ENCODE measurements at places on chromosomes 3 and 15. TPM values are rescaled to one million over a fixed set of nuclear protein-coding genes. Genes with fewer than 3 reads are reported as not detected.

Gene ADAMTS9
- polyA plus RNA-seq = 0.13 TPM

Gene CADPS
- polyA plus RNA-seq = 7.1 TPM

Gene NDUFB5
- 46.1 TPM for polyA plus RNA-seq

Gene DNAH12
- polyA plus RNA-seq = not detected

Gene C3orf22
- not detected for polyA plus RNA-seq

Gene NR1I2
- 2.6 TPM for polyA plus RNA-seq

Gene ADAMTS7
- 27.9 TPM for polyA plus RNA-seq

Gene ITPKA
- 0.25 TPM for polyA plus RNA-seq

DNA sequence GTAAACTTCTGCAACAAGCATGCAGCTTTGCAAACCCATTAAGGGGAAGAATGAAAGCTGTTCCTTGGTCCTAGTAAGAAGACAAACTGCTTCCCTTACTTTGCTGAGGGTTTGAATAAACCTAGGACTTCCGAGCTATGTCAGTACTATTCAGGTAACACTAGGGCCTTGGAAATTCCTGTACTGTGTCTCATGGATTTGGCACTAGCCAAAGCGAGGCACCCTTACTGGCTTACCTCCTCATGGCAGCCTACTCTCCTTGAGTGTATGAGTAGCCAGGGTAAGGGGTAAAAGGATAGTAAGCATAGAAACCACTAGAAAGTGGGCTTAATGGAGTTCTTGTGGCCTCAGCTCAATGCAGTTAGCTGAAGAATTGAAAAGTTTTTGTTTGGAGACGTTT, 224.2 kb downstream of the P3H2 start:
- H3K27me3 ChIP-seq = no peaks in the 10 kb centered on the region
- no peaks in the 10 kb centered on the region for H3K36me3 ChIP-seq
- no peak overlapping the region for H3K27ac ChIP-seq
- DNase-seq = no peak
- H3K4me1 ChIP-seq = no peaks in the 10 kb centered on the region

GRCh38 chr3:140276703-140277102, 341.7 kb downstream of the CLSTN2 start:
- DNase-seq = peak; percentile 17
- no peaks in the 10 kb centered on the region for H3K27me3 ChIP-seq
- no peak overlapping the region for H3K27ac ChIP-seq
- no peak overlapping the region for H3K4me3 ChIP-seq
- H3K36me3 ChIP-seq = no peaks in the 10 kb centered on the region

DNA sequence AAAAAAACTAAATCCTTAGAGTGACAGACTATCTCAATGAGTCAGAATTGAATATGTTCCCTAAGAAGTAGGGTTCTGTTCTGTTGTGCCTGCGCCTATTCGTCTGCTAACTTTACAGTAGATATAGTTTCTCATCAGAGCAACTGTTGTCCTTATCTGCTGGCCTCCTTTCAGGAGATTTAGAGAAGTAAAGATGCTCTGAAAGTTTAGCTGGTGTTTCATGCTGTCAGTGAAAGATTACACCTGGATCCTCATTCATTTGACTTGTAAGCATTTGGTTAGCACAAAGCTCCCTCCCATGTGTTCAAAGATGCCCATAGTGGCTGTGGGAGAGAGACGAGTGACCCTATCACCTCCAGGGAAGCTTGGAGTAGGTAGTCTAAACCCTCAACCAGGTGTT, 35.0 kb downstream of the SUCNR1 start:
- no peak for DNase-seq
- H3K4me1 ChIP-seq = no peaks in the 10 kb centered on the region
- no peaks in the 10 kb centered on the region for H3K27me3 ChIP-seq
- H3K36me3 ChIP-seq = no peaks in the 10 kb centered on the region
- H3K27ac ChIP-seq = no peak overlapping the region

GRCh38 chr3:59320080-59320479, 270.3 kb upstream of the CFAP20DC start:
- H3K4me1 ChIP-seq = no peaks in the 10 kb centered on the region
- no peak overlapping the region for H3K27ac ChIP-seq
- H3K36me3 ChIP-seq = no peaks in the 10 kb centered on the region
- no peak overlapping the region for H3K4me3 ChIP-seq
- H3K27me3 ChIP-seq = no peaks in the 10 kb centered on the region

GRCh38 chr3:136893848-136894443, 31.9 kb downstream of the NCK1 start:
- H3K4me3 ChIP-seq = no peak overlapping the region
- no peaks in the 10 kb centered on the region for H3K27me3 ChIP-seq
- H3K27ac ChIP-seq = no peak overlapping the region
- no peaks in the 10 kb centered on the region for H3K36me3 ChIP-seq
- DNase-seq = no peak

DNA sequence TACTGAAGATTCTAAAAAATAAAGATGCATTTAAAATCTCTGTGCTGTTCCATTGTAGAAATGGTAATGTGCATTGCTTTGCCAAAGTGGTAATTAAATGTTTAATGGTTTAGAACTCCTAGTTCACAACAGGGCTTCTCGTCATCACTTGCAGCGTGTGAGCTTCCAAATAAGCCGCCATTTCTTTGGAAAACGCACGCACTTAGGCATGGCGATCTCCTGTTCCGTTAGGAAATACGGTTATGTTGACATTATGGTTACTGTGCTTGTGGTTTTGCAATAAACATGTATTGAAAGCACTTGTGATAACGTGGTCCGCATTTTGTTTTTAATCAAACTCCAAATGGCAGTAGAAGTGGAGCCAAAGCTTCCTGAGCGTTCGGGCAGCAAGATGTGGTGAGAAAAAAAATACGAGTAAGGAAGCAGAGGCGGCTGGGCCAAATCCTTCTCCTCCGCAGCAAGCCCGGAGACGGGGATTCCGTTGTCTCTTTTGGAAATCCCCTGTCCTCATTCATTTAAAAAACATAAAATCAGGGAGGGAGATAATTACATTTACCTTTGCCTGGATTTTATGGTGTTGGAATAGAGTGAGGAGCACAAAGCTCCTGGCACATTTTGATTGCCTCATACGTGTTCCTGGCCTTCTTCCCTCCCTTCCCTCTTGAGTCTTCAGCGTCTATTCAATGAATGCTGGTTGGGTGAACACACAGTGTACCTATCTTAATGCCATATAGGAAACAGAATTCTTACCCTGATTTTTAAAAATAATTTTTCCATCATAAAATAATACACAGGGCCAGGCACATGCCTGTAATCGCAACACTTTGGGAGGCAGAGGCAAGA, 97.5 kb downstream of the SLC49A4 start:
- no peak overlapping the region for H3K4me3 ChIP-seq
- DNase-seq = no peak
- H3K27ac ChIP-seq = no peak overlapping the region
- peaks cover 10% of the 10 kb centered on the region for H3K4me1 ChIP-seq
- H3K36me3 ChIP-seq = no peaks in the 10 kb centered on the region
- H3K27me3 ChIP-seq = no peaks in the 10 kb centered on the region

DNA sequence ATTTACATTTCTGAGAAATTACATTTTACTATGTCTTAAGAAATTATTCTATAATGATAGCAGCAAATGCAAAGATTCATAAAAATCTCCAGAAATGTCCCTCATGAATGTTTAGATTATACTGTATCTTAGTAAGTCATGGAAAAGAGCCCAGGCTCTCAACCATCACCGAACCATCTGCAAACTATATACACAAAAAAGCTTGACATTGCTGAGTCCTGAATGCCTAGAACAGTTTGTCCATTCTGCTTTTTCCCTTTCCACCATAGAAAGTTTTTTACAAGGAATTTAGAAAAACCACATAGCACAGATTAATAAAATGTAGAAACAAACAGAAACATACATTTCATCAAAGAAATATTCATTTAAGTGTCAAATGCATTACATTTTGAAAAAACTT, 83.6 kb downstream of the MYO9A start:
- no peaks in the 10 kb centered on the region for H3K27me3 ChIP-seq
- H3K36me3 ChIP-seq = no peaks in the 10 kb centered on the region
- no peaks in the 10 kb centered on the region for H3K4me1 ChIP-seq
- no peak overlapping the region for H3K4me3 ChIP-seq
- no peak overlapping the region for H3K27ac ChIP-seq

DNA sequence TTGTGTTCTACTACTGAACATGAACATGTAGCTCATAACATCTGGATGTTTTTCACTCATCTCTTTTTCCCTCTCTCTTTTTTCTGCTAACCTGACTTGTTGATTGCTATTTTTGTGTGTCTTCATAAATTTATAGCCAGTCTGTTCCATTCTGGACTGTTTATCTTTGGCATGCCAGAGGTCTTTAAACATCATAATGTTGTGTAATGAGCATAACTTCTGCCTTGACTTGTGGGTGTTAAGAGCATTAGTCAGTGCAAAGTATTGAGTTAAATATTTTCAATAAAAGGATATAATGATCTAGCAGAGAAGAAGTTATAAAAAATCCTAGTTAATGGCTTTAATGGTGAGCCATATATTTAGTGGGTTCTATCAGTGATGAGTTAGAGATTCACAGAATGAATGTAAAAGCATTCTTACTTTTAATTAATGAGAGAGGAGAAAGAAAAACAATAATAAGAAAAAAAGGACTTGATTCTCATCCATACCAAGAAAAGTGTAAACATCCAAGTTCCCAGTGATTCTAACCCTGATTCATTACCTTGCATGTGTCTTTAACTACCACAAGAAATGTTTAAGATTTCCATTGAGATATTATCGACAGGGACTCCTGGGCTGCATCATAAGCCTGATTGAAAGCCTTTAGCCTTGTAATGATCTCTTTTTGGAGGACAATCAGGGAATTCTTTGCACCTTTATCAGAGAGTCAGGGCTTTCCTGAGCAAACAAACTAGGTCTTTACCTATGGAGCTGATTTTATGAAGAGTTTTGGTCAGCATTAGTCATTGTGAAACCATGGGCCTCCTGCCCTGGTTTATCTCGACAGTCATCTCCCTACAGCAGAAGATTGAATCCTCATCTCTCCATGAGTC, 22.9 kb downstream of the MITF start:
- no peaks in the 10 kb centered on the region for H3K27me3 ChIP-seq
- DNase-seq = no peak
- H3K27ac ChIP-seq = no peak overlapping the region
- no peaks in the 10 kb centered on the region for H3K4me1 ChIP-seq

DNA sequence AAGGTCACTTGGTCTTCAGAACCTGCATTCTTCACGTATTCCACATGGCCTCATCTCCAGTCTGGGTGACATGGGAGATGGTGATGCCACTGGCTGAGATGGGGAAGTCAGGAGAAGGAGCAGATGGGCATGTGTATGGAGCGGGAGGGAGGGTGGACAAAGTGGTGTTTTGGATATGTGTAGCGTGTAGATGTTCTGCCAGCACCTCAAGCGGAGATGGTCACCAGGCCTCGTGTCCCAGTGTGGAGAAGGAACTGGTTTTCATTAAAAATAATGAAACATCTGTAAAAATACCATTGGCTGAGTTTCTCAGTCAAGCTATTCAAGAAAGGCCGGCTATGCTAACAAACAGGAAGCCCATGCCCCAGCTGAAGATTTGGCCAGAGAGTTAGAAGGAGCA, 26.2 kb downstream of the LARP6 start:
- H3K36me3 ChIP-seq = no peaks in the 10 kb centered on the region
- H3K27me3 ChIP-seq = no peaks in the 10 kb centered on the region
- H3K4me3 ChIP-seq = no peak overlapping the region
- no peak overlapping the region for H3K27ac ChIP-seq
- H3K4me1 ChIP-seq = no peaks in the 10 kb centered on the region
- DNase-seq = no peak

- H3K27me3 ChIP-seq = no peaks in the 10 kb centered on the region
- no peak overlapping the region for H3K4me3 ChIP-seq
- H3K36me3 ChIP-seq = no peaks in the 10 kb centered on the region
- DNase-seq = no peak
- no peak overlapping the region for H3K27ac ChIP-seq
These were observed 22.1 kb downstream of the RAB8B start for GRCh38 chr15:63211549-63211948.

DNA sequence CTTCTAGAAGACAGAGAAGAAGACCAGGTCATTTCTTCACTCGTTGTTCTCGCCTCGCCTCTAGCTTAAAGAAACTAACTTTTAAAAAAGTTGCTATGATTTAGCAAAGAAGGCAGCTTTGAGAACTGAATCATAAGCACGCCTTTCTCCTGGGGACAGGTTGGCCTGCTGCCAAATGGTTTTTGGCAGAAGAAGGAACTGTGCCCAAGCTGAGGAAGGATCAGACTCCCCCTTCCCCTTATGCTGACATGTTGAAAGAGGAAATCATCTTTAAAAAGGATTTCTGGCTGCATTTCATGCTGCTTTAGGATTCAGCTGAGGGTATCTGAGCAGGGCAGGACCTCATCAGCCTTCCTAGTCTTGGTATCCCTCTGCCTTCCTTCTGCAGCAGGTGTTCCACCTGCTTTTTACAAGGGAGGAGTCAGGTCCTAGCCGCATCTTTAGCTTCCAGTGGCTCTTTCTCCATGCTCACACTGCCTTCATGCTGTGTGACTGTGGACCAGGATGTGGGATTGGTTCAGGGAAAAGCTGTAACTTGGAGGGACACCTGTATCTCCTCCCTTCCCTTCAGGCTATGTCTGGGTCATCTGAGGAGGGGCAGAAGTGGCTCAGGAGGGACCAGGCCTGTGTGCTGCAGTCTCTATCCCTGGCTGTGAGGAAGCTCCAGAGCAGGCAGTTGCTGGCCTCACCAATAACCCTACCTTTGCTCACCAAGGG, 34.1 kb upstream of the HACD2 start:
- H3K36me3 ChIP-seq = no peaks in the 10 kb centered on the region
- H3K27me3 ChIP-seq = no peaks in the 10 kb centered on the region
- H3K4me3 ChIP-seq = no peak overlapping the region
- 0 out of 2 replicates have a peak, but pooled peaks cover 2% of the 10 kb centered on the region for H3K4me1 ChIP-seq
- H3K27ac ChIP-seq = no peak overlapping the region

DNA sequence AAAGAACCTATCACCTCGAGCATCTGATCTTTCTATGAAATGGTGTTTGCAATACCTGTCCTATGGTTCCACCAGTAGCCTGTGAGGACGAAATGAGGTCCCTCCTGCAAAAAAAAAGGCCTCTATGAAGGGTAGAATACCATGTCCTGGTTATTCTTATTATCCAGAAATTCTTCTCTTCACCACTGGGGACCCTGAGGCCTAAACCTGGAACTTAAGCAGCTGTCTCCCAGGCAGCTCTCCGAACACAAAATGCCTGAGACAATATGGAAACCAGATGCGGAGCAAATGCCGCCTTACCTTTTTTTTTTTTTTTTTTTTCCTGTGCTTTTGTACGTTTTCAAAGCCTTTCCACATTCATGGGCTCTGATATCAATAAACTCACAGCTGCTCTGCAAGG, 62.1 kb upstream of the WNT5A start:
- peaks cover 14% of the 10 kb centered on the region for H3K4me1 ChIP-seq
- H3K4me3 ChIP-seq = no peak overlapping the region
- no peak for DNase-seq
- H3K36me3 ChIP-seq = no peaks in the 10 kb centered on the region

Measured in H1 (cell line).